ENCODE measurements at places on chromosomes 3 and 15.

DNA sequence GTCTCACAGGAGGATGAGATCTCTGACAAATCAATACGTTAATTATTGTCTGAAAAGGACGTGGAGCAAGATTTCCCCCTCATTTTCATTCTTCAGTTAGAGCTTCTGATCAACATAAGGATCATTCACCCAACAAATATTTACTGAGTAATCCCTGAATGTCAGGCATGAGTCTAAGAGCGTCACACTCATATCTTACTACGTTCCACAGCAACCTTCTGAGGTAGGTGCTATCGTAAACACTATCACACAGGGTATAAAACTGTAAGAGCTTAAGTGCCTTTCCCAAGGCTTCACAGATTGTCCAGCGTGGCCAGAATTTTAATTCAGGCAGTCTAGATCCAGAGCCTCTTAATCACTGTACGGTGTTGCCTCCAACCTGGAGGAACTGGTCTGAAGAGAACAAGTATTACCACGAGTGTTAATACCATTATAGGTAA is 10.6 kb upstream of the TM4SF1 start:
- no peak for DNase-seq

DNA sequence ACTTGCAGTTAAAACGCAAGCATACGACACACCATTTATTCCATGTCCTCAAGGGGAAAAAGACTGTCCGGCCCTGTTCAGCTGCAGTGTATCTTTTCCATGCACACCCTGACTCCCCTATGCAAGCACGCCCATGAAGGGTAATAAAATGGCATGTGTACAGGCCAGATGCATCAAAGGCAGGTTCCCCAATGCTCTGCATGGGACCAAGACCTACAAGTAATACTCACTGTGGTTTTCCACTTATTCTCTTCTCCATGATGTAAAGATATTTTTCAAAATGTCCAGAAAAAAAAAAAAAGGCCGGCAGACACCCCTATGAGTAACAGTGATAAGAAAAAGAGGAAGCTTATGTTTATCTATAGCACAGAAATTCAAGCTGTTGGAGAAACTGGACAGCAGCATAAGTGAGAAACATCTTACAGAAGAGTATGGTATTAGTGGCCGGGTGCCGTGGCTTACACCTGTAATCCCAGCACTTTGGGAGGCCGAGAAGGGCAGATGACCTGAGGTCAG is 70.8 kb downstream of the MCF2L2 start:
- no peak for DNase-seq

- DNase-seq: no peak
Measured at GRCh38 chr15:34370129-34370528, 3.1 kb upstream of the LPCAT4 start.

- no peak for DNase-seq
Measured at GRCh38 chr3:15390460-15390859, 36.9 kb downstream of the METTL6 start.

DNA sequence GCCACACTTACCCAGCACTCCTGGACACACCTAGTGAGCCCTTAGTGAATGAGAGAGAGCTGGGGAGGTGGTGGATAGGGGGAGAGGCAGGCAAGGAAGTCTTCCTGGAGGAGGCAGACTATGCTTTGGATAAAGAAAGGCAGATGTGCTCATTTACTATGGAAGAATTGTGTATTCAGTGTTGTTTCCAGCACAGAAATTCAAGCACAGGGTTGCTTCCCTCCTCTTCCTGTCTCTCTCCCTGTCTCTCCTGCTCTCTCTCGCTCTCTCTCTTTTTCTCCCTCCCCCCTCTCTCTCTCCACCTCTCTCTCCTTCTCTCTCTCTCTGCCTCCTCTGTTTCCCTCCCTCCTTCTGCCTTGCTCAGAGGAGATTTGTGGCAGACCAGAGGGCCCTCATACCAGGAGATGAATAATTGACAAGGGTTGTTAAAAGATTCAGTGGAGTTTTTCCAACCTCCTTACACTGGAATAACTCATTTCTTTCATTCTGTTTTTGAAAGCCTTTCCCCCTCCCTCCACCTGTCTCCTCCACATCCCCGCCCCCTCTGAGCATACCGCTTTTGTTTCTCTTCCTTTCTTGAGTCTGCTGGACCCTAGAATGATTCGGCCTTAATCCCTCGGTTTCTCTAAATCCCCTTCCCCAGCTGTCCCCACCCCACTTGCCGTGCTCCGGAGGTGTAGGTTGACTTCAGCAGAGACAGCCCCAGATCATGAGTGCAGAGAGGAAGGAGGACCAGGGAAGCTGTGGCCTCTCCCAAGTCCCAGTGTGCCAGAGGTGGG is 65.6 kb downstream of the CCDC33 start:
- no peak for DNase-seq

- no peak for DNase-seq
Measured at GRCh38 chr3:66439666-66440344, 61.0 kb downstream of the LRIG1 start.

Data from stimulated activated CD8-positive, alpha-beta memory T cell treated with anti-CD3 and anti-CD28 coated beads, Interleukin-4, amount 100 ng/mL, for 1 hour (primary cell).